ENCODE measurements at places on chromosomes 1 and 21.

GRCh38 chr1:116847688-116848531, 61.8 kb upstream of the PTGFRN start:
- DNase-seq = no peak

- DNase-seq = no peak
Measured at GRCh38 chr1:24096009-24096738, 15.8 kb downstream of the MYOM3 start.

DNA sequence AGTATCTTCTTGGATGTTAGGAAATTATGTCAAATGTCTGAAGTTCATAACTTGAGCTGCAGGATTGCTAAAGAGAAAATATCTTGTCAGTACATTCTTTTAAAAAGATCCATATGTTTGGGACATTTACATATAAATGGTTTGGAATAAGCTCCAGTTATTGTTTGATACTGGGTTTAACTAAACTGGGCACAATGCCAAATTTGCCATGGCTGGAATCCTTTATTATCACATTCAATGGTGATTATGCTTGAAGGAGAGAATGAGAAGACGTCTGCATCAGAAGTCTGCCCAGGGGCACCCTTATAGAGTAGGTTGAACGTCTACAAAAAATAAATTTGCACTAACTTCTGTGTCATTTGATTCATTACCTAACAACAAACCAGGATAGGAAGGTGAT, 652.5 kb downstream of the AMY1C start:
- DNase-seq = no peak

GRCh38 chr1:81758181-81758580, 42.6 kb upstream of the ADGRL2 start:
- no peak for DNase-seq

GRCh38 chr1:162663086-162663485, 30.8 kb downstream of the DDR2 start:
- DNase-seq = no peak

DNA sequence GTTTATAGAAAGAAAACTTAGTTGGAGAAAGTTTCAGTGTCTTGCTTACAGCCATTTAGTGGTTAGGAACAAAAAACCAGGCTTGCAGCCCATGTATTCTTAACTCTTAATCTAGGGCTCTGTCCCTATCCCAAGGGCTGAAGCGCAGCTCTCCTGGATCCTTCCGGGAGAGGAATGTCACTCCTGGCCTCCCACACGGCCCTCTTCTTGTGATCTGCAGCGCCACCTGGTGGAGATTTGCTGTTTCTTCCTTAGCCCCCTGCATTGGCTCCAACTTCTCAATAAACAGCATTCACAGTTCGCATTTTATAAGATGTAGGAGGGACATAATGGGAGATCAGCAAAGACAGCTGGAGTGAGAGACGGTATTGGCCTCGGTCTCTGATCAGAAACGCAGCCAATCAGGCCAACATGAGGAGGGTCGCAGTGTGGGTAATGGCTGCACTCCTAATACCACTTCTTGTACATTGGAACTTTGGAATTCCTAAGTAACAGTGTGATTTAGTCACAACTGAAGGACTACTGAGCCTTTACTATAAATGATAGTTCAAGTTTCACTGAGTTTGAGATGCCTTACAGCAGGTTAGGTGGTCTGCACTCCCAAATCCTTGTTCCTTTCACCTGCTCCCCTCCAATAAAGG, 283.4 kb downstream of the ASTN1 start:
- no peak for DNase-seq

- no peak for DNase-seq
Measured at GRCh38 chr1:40383095-40383487, 9.6 kb downstream of the SMAP2 start.

GRCh38 chr1:233055879-233056641, 105.6 kb downstream of the NTPCR start:
- no peak for DNase-seq

- peak; percentile 16 for DNase-seq
Measured at GRCh38 chr1:155651861-155652661, 36.5 kb downstream of the YY1AP1 start.

- no peak for DNase-seq
Measured at GRCh38 chr1:169509354-169509753, 23.6 kb upstream of the SLC19A2 start.

GRCh38 chr1:44418022-44418673, 13.1 kb downstream of the RNF220 start:
- DNase-seq = no peak

- no peak for DNase-seq
Measured at GRCh38 chr1:219465212-219466093, 147.5 kb downstream of the ZC3H11B start.

GRCh38 chr1:240719953-240720700, 108.2 kb upstream of the GREM2 start:
- DNase-seq = no peak

DNA sequence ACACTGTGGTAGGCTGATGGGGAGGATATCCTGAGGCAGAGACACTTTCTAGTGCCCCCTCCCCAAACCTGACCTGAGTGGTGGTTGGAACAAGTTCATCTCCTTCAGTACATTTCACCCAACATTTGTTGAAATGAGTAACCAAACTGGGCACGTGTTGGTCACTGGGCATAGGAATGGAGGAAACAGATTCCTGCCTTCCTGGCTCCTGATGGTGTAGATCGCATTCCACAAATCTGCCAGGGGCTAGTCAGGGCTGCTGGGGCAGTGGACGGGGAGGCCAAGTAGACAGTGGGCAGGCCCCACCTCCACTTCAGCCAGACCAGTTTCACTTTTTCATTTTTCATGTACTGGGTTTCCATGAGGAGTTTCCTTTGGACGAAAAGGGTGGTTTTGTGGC, 16.5 kb upstream of the ALX3 start:
- DNase-seq = no peak

- no peak for DNase-seq
Measured at GRCh38 chr1:227357927-227358302, 39.6 kb upstream of the CDC42BPA start.

DNA sequence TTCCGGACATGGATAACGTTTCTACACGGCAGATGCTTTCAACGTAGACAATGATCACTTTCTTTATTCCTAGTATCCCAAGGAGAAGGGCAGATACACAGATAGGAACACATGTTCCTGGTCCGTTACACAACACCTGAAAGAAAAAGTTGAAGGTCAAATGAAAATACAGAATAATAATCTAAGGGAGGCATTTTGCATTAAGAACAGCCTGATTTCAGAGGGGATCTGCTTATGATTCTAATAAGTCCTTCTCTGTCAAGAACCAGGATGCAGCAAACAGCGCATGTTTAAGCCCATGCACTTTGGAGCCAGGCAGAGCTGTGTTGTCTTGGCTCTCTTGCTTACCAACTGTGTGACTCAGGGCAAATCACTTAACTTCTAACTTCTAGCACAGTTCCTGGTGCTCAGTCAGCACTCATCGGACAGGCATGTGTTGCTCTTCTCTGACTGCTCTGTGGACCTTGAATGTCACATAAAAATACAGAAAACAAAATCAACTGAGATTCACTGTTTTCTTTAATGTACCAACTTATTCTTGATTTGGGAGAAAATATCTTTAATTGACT, 56.3 kb upstream of the CNN3 start:
- DNase-seq = no peak

- no peak for DNase-seq
Measured at GRCh38 chr1:182702826-182703524, 18.6 kb upstream of the RGS8 start.

DNA sequence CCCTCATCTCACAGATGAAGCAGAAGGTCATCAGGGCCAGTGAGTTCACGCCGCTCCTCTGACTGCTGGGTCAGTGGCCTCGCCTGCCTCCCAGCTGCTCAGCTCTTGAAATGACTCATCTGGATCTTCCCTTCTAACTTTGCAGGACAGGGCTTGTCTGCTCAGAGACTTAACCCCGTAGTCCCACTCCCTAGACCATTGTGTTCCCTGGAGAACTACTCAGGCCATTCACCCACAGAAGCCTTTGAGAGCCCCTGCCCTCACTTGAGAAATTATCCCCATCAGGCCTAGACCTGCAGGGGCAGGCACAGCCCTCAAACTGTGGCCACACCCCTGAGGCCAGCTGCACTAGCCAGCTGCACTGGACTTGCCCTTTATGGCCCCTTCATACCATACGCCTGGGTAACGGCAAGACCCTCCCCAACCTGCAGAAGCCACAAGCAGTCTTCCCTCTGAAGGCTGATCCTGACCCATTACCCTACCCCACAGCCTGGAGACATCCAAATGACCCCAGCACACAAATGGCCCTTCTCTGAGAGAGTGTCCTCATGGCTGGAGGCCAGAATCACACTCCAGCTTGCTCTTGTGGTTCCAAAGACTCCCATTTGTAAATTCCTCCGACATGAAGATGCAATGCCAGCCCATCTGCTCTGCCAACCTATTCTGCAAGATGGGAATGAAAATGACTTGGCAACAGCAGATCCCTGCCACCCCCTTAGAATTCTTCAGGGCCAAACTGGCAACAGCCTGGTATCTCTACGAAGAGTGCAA, 33.2 kb downstream of the RCSD1 start:
- DNase-seq = no peak

- DNase-seq = no peak
Measured at GRCh38 chr1:30305061-30305460, 418.3 kb downstream of the MATN1 start.

DNA sequence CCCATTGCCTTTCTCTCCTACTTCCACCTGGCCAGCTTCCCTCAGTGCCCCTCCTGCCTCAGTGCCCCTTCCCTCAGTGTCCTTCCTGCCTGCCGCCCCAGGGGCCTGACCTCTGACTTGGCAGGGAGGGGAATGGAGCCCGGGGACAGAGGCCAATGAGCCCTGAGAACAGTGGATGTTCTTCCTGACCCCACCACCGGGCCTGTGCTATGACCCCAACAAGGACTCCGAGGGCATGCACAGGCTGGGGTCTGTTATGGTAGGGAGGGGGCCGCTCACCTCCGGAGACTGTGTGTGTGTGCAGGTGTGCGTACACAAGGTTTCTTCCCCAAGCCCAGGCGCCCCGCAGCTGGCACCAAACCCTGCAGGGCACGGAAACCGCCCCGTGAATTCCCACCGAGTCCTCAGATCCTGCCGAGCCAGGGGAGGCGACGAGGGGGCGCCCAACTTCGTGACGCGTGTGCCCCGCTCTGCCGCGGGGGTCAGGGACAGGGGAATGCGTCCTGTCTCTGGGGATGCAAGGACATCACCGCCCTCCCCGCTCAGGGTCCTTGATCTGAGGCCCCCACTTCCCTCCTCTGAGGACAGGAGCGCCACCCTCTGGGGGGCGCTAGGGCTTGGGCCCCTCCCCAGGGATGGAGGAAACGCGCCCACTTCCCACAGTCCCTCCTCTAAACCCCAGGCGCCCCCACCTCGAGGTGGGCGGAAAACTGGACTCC, 766 bp downstream of the RAP1GAP start:
- peak; percentile 41 for DNase-seq

GRCh38 chr21:38995071-38995669, 188.1 kb downstream of the PSMG1 start:
- no peak for DNase-seq

DNA sequence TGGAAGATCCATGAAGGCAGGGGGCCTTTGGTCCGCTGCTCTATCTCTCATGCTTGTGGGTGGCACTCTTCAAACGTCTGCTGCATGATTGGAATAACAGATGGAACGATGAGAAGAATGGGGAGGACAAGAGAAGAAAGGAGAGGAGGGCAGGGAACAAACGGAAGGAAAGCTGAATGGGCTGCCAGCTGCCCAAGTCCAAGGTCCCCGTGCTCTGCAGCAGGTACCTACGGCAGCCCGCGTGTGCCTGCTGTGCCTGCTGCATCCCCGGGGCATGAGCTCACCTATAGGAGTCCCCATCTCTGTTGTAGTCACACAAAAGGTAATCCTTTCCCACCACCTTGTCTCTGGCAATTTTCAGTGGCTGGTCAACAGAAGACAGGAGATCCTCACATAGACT, 73.1 kb downstream of the SLC66A1 start:
- DNase-seq = no peak

GRCh38 chr1:230747890-230748800, 957 bp downstream of the CAPN9 start:
- DNase-seq = no peak

- no peak for DNase-seq
Measured at GRCh38 chr1:103517380-103518047, 8.0 kb upstream of the RNPC3 start.

GRCh38 chr1:181127898-181128453, 39.5 kb downstream of the IER5 start:
- DNase-seq = no peak

DNA sequence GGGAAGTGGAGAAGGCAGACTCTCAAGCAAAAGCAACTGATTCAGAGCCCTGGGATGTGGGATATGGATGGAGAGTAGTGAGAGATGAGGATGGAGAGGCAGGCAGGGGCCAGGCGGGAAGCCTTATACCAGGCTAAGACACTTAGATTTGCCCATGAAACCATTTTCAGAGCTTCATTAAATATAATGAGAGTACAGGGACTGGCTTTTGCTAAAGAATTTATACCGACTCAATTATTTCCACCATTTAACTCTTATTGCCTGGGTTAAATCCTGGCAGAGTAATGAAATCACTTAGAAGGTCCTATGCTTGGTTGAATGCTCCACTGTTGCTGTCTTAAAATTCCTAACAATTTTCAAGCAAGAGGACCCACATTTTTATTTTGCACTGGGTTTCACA, 311.7 kb downstream of the KCNH1 start:
- no peak for DNase-seq

Data from ascending aorta (tissue), 2 donors.